Substantia nigra (tissue), 51 donors: ENCODE measurements at places on chromosomes 2 and 18.

DNA sequence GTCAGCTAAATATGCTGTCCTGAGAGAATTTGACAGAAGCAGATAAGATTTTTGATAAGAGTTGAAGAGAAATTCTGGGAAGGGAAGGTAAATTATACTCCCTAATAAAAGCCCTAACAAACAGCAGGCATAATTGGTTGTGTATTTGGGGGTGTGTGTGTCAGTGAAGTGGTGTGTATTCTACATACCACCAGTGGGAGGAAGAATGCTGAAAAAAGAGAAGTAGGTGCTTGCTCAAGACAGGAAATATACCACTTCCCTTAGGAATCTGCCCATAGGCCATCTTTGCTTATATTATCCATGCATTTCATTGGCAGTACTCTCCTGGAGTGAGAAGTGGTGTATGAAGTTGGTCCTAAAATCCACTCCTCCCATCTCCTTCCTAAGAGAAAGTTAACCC lies 76.2 kb downstream of the FMNL2 start:
- DNase-seq, result no peak

DNA sequence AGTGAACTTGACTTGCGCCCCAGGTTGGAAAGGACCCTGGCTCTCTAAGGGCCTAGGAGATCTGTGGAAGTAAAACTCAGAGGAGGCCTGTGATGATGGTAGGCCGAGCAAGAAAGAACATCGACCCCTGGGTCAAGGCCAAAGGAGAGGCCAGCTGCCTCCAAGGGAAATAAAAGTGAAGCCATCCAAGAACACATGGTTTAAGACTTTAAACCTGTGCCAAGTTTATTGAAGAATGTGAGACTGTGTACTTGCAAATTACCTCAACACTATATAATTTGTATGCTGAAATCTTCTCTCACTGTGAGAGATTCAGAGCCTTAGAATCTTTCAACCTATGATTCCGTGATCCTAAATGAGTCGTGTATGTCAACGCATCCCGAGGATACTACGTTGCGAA lies 40.7 kb upstream of the COBLL1 start:
- DNase-seq, result no peak

- DNase-seq, result no peak
Observed at GRCh38 chr2:45888167-45888566, 236.7 kb downstream of the PRKCE start.

- no peak for DNase-seq
Observed at GRCh38 chr2:15006667-15007066, 374.1 kb downstream of the LRATD1 start.

- DNase-seq, result no peak
Observed at GRCh38 chr18:39188278-39188677, 1622.7 kb upstream of the CELF4 start.

DNA sequence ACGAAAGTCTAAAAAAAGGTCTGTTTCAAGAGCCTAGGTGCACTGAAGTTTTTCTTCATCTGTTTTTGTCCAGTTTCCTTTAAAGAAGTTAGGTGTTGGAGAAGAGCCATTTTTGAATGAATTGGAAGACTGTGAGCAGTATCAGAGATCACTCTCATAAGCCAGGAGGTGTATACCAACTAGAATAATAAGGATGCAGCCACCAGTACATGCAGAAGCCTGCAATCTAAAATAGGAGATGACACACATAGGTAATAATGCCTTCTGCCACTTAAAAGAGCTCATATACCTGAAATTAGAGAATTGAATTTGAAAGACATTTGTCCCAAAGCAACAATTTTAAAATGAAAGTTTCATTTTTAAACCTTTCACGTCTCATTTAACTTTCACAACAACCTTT lies 81.7 kb downstream of the RBMS1 start:
- no peak for DNase-seq
